Activated naive CD8-positive, alpha-beta T cell treated with anti-CD3 and anti-CD28 coated beads, Interleukin-2, amount 10 ng/mL, durations not matched to agents 7 days and 5 days (primary cell): ENCODE measurements at places on chromosomes 1 and 21. TPM values are rescaled to one million over a fixed set of nuclear protein-coding genes. Genes with fewer than 3 reads are reported as not detected.

GRCh38 chr1:24951337-24951736 is 21.3 kb upstream of the RUNX3 start:
- peak overlapping the region; percentile 67 for H3K27ac ChIP-seq
- peaks cover 45% of the 10 kb centered on the region for H3K36me3 ChIP-seq
- DNase-seq = no peak
- H3K4me1 ChIP-seq = peaks cover 81% of the 10 kb centered on the region
- no peaks in the 10 kb centered on the region for H3K27me3 ChIP-seq

DNA sequence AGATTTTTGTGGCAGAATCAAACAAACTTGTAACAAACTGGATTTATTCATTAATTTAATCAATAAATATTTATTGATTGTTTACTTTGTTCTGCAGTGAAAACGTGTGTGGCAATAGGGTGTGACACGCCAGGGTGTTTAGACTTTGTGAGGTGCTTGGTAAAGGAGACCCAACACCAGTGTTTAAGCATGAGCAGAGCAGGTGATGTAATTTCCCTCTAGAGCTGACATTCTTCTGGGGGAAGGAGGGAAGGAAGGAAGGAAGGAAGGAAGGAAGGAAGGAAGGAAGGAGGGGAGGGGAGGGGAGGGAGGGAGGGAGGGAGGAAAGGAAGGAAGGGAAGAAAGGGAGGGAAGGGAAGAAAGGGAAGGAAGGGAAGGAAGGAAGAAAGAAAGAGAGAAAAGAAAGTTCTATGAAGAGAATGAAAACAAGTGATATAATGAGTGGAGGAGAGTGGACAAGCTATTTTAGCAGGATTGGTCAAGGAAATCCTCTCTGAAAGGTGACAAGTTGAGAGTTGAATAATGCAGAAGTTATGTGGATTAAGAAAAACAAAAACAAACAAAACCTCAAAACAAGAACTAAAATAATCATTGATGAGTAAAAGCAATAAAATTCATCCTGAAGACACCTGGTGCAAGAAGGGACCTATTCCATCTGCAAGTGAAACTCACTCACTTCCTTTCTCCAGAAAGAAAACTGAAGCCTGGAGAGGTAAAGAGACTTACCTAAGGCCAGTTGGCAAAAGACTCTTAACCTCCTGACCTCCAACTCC is 60.8 kb downstream of the TSEN15 start:
- H3K36me3 ChIP-seq = no peaks in the 10 kb centered on the region
- peaks cover 4% of the 10 kb centered on the region for H3K4me1 ChIP-seq
- no peaks in the 10 kb centered on the region for H3K27me3 ChIP-seq
- H3K27ac ChIP-seq = no peak overlapping the region
- DNase-seq = no peak
- no peak overlapping the region for H3K4me3 ChIP-seq

DNA sequence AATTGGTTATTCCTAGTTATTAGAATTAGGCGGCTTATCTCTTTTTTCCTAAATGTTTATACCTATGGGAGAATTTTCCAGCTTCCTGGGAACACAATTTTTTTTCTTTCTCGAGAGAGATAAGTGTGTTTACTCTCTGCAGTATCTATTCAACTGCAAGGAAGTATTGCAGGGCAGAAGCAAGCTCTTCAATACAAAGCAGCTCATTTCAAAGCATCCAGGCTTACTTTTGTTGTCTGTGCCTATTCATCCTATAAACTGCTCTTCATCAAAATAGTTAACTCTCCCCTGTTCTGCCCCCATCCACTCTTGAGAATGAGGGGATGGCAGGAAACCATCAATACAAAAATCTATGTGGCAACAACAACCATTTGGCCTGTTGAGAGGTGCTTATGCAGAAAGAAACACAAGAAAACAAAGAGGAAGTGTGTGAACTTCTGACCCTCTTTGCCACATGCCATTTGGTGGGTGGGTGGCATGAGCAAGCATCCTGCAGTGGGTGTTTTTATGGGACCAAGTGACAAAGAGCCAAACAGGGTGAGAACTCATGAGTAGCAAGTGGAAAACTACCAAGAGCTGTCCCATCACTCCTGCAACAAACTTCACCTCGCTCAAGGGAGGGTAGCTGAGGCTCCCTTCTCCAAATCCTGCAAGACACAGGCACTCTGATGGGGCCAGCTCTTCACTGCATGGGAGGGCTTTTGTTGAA is 50.6 kb upstream of the MRPS6 start:
- no peaks in the 10 kb centered on the region for H3K27me3 ChIP-seq
- no peak overlapping the region for H3K27ac ChIP-seq
- no peak overlapping the region for H3K4me3 ChIP-seq
- peaks cover 12% of the 10 kb centered on the region for H3K36me3 ChIP-seq

- no peak for DNase-seq
- H3K27me3 ChIP-seq = no peaks in the 10 kb centered on the region
- H3K4me3 ChIP-seq = no peak overlapping the region
- H3K27ac ChIP-seq = no peak overlapping the region
These were observed 24.8 kb upstream of the ACBD6 start for GRCh38 chr1:180527101-180527669.

DNA sequence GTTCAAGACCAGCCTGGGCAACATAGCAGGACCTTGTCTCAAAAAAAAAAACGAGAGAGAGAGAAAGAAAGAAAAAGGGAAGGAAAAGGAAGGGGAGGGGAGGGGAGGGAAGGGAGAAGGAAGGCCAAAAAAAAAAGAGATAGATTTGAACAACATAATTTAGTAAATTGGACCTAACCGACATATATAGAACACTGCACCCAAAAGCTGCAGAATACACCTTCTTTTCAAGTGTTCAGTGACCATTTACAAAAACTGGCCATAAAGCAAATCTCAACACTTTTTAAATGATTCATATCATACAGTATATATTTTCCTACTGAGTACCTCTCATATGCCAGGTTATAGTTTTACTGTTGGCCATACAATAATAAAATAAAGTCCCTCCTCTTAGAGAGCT is 6.9 kb downstream of the TSTD1 start:
- H3K4me1 ChIP-seq = peaks cover 9% of the 10 kb centered on the region
- peaks cover 7% of the 10 kb centered on the region for H3K36me3 ChIP-seq
- H3K27ac ChIP-seq = no peak overlapping the region
- DNase-seq = no peak

GRCh38 chr1:43446881-43447835 is 6.6 kb downstream of the HYI start:
- no peak overlapping the region for H3K4me3 ChIP-seq
- H3K27me3 ChIP-seq = no peaks in the 10 kb centered on the region
- no peak for DNase-seq
- H3K4me1 ChIP-seq = no peaks in the 10 kb centered on the region
- peaks cover 9% of the 10 kb centered on the region for H3K36me3 ChIP-seq
- H3K27ac ChIP-seq = no peak overlapping the region

DNA sequence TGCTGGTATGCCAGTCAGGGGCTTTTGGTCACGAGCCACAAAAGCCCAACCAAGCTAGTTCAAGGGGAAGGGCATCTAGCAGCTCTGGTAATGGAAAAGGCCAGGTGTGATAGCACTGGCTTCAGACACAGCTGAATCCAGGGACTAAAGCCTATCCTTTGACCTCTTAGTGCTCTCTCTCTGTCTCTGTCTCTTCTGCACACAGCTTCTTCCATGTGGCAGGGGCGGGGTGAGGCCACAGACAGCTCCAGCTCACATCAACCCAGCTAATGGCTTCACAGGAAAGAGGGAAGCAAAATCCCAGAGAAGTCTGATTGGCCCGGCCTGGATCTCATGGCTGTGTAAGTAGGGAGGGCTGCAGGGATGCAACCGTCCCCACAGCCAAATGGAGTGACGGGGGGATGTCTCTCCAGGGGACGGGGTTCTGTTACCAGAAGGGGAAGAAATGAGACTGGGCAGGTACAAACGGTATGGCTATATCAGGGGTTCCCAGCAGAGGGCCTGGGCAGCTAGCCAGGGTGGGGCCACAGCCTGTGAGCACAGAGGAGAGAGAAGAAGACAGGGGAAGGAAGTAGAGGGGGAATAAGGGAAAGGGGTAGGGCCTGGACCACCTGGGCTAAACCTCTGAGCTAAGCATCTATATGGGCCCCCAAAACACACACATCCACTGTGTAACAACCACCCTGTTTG is 42.4 kb downstream of the FBXO2 start:
- H3K27me3 ChIP-seq = peaks cover 2% of the 10 kb centered on the region
- H3K36me3 ChIP-seq = no peaks in the 10 kb centered on the region
- no peak overlapping the region for H3K4me3 ChIP-seq
- DNase-seq = no peak
- H3K4me1 ChIP-seq = no peaks in the 10 kb centered on the region

DNA sequence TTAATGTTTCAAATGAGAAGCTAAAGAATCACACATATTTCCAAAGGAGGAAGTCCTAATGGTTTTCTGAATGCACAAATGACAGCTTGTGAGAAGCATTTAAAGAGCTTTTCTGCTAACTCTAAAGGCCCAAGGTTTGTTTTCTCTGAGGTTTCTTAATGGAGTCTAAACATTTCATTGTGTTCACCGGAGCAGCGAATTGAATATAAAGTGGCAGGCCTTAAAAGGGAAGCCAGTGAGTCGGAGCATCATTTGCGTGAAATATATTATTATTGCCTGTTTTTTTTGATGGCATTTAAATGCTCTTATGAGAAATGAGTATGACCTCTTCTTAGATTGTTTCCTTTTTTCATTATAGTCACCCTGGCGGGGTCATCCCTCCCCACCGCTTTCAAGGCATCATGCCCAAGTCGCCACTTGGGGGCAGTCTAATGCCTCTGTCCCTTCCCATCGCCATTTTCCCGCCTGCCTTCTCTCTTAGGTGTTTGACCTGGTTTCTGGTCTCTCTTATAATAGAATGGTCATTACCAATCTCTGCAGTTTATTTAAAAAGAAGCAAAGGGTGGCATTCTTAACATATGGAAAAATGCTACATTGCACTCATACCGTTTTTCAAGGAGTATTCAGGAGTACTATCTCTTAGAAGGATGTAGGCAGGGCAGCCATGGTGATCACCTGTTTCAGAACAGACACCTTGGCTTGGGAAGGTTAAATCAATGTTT is 25.3 kb upstream of the OVAAL start:
- H3K4me3 ChIP-seq = no peak overlapping the region
- H3K36me3 ChIP-seq = no peaks in the 10 kb centered on the region
- peaks cover 11% of the 10 kb centered on the region for H3K27me3 ChIP-seq
- peak; percentile 67 for DNase-seq

- peak overlapping the region; percentile 38 for H3K4me3 ChIP-seq
- no peak for DNase-seq
- H3K4me1 ChIP-seq = peaks cover 12% of the 10 kb centered on the region
- H3K27me3 ChIP-seq = no peaks in the 10 kb centered on the region
- H3K27ac ChIP-seq = no peak overlapping the region
These were observed 305.5 kb downstream of the NFIA start for GRCh38 chr1:61387829-61388228.

GRCh38 chr1:16371725-16372124 is 4.7 kb downstream of the SZRD1 start:
- peaks cover 56% of the 10 kb centered on the region for H3K4me1 ChIP-seq
- DNase-seq = no peak
- no peaks in the 10 kb centered on the region for H3K27me3 ChIP-seq
- peak overlapping the region; percentile 71 for H3K27ac ChIP-seq
- H3K4me3 ChIP-seq = peak overlapping the region; percentile 76
- H3K36me3 ChIP-seq = peaks cover 16% of the 10 kb centered on the region

DNA sequence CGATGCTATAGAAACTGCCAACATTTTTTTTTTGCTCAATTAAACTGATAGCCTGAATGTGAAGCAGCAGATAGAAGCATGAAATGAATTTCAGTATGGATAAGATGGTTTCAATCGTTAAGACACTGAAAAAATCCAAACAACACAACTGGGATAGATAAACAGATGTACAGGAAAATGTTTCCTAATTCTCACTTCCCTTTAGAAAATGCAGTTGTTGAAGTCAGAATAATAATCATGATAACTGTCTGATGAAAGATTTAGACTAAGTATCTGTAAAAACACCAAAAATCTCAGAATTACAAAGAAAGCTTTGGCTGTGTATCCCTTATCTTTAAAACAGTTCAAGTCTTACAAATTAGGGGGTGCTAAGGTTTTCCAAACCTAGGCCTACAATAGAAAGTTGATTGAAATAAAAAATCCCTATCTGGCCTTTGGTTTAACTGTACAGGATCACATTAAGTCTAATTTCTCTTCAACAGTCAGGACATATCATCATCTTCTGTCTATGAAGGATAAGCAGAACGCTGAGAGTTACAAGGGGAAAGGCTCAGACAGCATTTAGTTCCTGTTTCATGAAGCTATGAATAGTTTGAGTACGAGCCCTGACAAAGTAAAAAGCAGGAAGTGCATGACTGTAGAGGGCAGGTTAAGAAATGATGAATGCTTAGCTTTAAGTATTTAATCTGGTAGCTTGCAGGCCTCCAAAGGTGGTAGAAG is 203.2 kb downstream of the APP start:
- peaks cover 23% of the 10 kb centered on the region for H3K36me3 ChIP-seq
- peak overlapping the region; percentile 66 for H3K27ac ChIP-seq
- peaks cover 8% of the 10 kb centered on the region for H3K4me1 ChIP-seq
- H3K27me3 ChIP-seq = no peaks in the 10 kb centered on the region

DNA sequence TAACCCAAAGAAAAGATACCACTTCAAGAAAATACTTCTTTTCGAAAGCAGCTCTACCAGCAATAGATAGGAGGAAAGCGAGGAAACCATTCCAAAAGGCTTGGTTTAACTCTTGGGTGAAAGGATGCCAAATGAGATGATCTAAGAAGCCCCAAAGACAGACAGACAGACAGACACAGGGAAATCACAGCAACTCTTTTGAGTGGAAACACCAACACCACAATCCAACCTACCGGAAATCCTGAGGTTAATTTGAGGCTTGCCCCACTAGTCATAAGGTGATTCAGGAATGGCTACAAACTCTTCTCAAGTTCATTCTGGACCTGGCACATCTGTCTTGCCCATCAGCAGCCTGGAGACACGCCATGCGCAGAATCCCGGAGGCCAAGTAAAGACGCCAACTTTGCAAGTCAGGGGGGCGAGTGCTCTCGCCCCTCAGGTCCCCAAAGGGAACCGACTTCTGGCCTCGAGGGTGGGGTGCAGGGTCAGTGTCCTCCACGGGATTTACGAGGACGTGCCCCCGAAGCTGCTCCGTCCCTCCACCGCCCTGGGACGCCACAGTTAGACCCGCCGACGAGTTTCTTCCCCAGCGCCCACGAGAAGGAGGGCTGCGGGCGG is 778 bp downstream of the EVI5 start:
- H3K4me3 ChIP-seq = peak overlapping the region; percentile 33
- peak; percentile 41 for DNase-seq
- peaks cover 85% of the 10 kb centered on the region for H3K27me3 ChIP-seq
- H3K36me3 ChIP-seq = no peaks in the 10 kb centered on the region

DNA sequence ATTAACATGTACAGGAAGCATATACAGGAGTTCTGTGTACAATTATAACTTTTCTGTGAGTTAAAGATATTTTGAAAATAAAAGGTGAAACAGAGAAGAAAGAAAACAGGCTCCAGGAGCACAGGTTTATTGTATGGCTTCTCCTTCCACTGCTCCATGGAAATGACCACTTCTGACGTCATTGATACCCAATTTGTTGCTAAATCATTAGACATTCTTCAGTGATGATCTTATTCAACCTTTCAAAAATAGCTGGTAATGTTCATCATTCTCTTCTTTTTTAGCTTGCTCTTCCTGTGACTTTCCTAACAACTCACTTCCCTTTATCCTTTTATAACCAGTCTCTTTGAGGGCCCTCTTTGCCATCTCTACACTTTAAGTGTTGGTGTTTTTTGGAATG is 77.8 kb downstream of the KCNK2 start:
- H3K27me3 ChIP-seq = no peaks in the 10 kb centered on the region
- no peaks in the 10 kb centered on the region for H3K4me1 ChIP-seq
- DNase-seq = no peak
- no peak overlapping the region for H3K4me3 ChIP-seq

GRCh38 chr1:221916176-221916575 is 174.3 kb upstream of the DUSP10 start:
- no peaks in the 10 kb centered on the region for H3K27me3 ChIP-seq
- DNase-seq = no peak
- H3K4me3 ChIP-seq = no peak overlapping the region

Gene CLCA4
- total RNA-seq = not detected

Gene NUP210L
- total RNA-seq = 0.17 TPM

Gene KCNJ6
- not detected for total RNA-seq

Gene S100A9
- 4.5 TPM for total RNA-seq
